ENCODE measurements at places on chromosomes 2 and 18.

DNA sequence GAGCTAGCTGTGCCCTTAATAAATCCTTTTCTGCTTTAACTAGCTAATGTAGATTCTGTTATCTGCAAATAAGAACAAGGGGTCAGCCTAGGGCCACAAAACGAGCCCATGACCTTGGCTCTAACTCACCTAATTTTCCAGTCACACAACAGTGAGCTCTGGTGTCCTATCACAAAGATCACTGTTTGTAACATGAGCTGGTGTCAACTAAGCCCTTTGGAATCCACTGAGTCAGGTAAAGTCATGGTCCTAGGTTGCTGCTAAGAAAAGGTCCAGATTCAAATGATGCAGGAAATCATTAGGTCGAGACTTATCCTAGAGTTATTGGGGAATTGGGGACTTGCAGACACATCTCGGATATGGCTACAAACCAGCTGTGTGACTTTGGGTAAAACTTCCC is 49.9 kb downstream of the ST8SIA5 start:
- DNase-seq, result no peak

GRCh38 chr18:13527256-13527655 is 199.1 kb downstream of the FAM210A start:
- no peak for DNase-seq

- DNase-seq, result no peak
Observed at GRCh38 chr18:32956591-32957315, 183.9 kb upstream of the KLHL14 start.

DNA sequence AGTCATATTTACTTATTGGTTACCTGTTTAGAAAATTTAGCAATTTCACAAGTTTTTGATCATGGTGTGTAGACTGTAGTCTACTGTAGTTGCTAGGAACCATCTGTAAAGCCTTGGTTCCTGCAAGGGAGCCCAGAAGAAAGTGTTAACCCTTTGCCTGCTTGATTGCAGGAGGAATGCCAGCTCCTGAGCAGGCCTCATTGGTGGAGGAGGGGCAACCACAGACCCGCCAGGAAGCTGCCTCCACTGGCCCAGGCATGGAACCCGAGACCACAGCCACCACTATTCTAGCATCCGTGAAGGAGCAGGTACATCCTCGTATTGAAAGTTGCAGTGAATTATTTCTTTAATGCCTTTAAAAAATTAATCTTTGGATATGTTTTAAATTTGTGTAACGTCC is 76.3 kb downstream of the PKP4 start:
- DNase-seq, result no peak

DNA sequence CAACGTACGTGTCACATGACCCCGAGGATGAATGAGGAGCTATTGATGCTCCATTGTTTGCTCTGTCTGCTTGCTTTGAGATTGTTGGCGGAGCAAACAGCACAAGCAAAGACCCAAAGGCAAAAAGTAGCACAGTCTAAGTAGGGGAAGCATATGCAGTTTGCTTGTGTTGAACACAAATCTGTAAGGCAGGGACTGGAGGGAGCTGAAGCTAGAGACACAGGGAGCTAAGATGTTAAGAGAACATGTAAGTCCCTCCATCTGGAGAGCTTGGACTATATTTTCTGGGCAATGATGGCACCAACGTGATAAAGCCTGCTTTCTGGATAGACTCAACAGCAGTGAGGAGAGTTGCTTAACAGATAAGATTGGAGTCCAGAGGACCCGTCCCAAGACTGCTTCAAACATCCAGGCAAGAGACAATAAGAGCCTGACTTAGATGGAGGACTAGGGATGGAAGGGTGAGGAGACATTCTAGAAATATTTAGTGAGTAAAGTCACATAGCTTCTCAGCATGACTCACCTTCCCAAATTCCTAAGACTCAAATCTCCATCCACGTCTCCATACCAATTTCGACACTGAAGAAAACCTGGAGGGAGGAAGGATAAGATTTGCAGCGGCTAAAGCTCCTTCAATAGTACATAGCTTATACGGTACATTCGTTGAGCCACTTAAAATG is 88.1 kb upstream of the KLF7 start:
- DNase-seq, result no peak

DNA sequence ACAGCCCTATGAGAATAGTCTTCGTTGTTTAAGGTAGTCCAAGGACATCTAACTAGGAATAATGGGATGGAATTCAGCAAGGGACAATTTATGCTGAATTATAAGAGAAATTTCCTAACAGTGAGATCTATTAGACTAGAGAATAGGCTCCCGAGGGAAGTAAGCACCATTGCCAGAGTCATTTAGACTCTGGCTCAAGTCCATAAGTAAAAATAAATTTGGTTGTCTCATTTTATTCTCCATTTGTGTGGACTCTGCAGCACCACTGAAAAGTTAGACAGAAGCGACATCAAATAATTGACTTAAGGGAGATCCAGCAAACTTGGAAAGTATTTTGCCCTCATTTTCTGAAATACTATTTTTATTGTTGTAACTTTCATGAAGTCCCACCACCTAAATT is 129.3 kb upstream of the SMIM21 start:
- DNase-seq, result no peak

DNA sequence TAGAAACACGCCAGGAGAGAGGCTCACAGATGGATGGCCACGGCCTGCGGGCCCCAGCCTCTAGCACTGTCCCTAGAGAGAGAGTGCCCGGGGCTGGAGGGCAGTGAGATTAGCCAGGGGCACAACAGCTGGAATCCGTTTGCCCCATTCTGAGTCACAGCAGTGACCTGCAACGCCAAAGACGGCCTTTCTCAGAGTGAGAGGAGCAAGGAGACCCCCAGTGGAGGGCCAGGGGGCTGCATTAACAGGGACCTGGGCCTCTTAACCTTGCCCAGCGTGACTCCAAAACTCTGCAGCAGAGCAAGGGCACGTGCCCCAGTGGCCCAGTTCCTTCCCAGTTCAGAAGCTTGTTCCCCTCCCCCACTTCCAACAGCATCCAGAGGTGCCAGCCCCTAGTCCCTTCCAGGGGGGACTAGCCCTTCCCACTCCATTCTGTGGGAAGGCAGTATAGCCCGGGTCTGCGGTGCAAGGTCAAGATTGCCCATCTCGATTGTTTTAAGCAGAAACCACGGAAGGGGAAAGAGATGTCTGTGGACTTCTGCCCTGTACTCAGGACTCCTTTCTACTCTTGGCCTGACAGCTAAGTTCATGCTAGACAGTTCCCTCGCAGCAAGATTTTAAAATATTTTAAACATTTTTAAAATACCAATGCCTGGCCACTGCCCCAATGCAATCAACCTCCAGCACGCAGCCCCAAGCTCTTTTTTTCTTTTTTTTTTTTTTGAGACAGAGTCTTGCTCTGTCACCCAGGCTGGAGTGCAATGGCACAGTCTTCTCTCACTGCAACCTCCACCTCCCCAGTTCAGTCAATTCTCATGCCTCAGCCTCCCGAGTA is 50.9 kb upstream of the BIN1 start:
- no peak for DNase-seq

GRCh38 chr2:119702918-119703401 is 24.0 kb downstream of the TMEM177 start:
- no peak for DNase-seq

DNA sequence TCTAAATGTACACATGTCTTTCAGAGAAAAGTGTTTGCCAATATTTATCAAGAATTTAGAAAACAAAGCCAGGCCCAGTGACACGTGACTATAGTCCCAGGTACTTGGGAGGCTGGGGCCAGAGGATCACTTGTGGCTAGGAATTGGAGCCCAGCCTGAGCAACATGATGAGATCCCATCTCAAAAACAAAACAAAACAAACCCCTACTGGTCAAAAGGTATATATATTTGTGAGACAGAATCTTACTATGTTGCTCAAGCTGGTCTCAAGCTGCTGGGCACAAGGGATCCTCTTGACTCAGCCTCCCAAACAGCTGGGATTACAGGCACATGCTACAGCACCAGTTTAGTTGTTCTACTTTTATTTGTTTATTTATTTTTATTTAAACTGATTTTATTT is 79.2 kb downstream of the ZDBF2 start:
- DNase-seq, result no peak

DNA sequence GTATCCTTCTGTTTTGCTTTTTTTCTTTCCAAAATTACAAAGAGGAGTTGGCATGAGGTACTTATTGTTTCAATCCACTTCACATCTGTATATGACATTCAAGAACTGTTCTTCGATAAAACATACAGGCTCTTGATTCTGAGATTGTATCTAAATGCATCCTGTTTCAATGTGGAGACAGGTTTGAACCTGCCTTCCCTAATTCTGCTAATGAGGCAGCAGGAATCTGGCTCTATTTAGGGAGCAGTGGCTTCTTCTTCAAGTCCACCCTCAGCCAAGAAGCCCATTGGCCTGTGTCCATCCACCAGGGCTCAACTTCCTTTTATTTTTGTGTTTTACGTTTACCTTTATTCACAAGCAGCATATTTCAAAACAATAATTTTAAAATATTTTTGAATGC is 84.8 kb upstream of the PIK3C3 start:
- DNase-seq, result no peak

- DNase-seq, result no peak
Observed at GRCh38 chr18:79252904-79253633, 142.7 kb upstream of the NFATC1 start.

GRCh38 chr2:121748202-121748601 is 7.2 kb upstream of the TSN start:
- no peak for DNase-seq

GRCh38 chr2:3504741-3505140 is 14.6 kb downstream of the ADI1 start:
- DNase-seq, result no peak

DNA sequence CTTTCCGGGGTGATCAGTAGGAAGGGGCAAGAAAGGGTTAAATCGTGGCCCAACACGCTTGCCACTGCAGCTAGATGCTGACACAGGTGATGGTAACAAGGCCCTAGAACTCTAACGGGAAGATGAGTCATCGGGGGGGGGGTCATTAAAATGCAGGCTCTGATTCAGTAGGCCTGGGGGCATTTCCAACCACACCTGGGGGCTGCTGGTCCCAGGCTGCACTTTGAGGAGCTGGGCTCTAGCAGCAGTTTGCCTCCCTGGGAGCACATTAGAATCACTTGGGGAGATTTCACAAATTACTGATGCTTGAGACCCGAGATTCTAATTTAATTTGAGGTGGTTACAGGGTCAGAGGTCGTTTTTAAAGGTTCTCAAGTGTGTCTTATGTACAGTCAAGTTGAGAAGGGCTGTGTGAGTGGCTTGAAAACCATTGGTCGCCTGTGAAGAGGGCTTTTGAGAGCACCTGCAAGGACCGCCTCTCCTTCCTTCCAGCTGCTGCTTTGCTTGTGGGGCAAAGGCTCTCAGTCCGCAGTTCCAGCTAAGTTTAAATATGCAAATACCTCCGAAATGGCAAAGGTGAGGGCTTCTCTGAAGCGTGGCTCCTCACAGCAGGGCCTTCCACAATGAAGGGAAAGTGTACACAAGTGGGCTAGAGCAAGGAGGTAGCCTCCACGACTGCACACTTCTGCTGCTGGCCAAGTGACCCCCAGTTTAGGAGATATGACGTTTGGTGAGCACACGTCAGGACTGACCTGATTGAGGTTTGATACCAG is 128.0 kb upstream of the MSH6 start:
- no peak for DNase-seq

GRCh38 chr18:11665146-11665545 is 23.9 kb upstream of the GNAL start:
- DNase-seq, result no peak

- no peak for DNase-seq
Observed at GRCh38 chr2:74526649-74527230, 709 bp upstream of the DQX1 start.

DNA sequence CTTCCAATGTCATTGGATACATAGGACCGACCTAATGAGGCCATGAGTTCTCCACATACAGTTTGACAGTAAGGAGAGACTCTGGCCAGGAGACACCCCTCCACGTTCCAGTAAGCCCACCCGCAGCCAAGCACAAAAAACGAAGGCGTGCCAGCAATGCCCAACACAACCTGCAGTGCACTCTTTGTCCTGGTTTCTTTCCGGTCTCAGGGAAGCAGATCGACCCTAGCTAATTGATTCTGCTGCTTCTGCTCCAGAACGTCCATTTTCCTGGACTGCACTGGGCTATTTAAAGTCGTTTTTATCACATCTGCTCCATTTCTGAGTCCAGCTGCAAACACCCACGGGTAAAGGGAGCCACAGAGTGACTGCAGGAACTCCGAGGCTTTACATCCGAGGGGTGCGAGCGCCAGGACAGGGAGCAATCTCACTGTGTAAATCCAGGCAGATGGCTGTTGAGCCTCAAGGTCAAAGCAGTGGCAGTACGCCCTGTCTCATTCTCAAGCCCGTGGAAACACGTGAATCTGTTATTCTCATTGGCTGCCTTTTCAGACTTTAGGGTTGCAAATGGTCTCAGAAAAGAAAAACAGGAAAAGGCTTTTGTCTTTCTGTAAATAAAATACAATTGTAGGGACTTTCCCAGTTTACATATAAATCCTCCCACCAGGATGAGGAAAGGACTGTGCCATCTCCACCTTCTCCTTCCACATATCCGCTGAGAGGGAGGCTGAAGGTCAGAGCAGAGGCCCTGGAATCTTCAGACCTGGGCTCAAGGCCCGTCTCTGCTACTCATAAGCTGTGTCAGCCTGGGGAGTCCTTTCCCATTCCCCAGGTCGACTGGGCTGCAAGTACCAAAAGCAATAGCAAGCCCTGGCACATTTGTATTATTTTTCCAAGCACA is 40.7 kb downstream of the TMEM163 start:
- no peak for DNase-seq

DNA sequence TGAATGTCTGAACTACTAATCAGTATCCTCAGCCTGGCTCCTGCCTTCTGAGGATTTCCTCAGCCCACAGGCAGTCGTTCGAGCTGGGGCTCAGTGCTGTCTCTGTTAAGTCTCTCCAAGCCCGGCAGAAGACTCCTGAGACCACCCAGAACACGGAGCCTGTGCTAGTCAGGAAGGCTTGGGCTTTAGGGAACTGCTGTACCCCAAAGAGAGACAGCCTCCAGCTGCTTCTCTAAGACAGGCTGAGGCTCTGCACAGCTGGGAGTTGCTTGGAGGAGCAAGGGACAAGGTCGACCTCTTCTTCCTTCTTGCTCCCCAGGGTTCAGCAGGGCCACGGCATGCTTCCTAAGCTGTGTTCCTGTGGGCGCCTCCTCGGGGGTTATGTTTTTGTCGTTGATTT is 283.4 kb upstream of the MYT1L start:
- no peak for DNase-seq

GRCh38 chr2:88885275-88885674 is 193.8 kb downstream of the RPIA start:
- no peak for DNase-seq

DNA sequence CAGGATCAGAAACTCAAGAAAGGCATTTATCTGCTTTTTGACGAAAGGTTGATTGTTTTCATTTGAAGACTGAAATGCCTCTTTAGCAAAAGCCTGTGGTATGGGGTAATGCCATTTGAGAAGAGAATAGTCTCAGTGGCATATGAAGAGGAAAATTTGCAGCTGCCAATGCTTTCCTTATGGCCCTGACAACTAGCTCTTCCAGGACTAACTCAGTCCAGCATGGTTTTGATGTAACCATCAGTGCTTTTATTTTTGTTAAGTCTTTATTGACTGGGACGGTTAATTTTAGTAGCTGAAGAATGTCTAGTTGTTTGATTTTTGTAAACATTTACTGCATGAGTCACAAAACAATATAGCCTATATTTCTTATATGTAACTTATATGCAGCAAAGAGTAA is 158.4 kb downstream of the LNPK start:
- no peak for DNase-seq
